ENCODE measurements at places on chromosomes 13 and 19.

DNA sequence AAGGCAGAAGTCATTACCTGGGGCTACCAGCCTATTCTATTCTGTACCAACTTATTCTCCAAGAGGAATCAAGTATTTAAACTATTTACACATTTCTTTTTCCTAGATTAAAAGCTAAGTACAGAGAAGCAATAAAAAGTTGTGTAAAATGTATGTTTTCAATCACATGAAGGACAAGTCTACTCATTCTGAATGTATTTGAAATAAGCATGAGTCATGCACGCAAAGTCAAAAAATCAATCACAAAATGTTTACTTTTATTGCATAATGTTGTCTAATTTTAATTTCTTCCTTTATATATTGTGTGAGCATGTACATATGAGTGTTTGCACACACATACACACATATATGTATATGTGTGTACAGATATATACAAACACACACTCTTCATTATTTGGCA, 136.7 kb downstream of the DACH1 start:
- no peak for DNase-seq

DNA sequence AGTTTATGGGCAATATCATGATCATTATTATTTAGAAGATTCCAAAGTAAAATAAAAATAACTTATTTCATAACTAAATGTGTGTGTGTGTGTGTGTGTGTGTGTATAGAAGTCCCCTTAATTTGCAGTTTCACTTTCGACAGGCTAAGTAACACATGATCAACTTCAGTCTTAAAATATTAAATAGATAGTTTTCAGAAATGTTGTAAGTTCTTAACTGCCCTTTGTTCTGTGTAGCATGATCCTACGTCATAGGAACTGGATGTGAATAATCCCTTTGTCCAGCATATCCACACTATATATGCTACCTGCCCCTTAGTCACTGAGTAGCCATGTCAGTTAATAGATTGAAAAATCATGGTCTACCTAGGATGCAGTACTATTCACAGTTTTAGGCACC, 1863.5 kb upstream of the PCDH20 start:
- DNase-seq: no peak

GRCh38 chr13:77138813-77139212, 111.9 kb upstream of the FBXL3 start:
- DNase-seq: no peak

DNA sequence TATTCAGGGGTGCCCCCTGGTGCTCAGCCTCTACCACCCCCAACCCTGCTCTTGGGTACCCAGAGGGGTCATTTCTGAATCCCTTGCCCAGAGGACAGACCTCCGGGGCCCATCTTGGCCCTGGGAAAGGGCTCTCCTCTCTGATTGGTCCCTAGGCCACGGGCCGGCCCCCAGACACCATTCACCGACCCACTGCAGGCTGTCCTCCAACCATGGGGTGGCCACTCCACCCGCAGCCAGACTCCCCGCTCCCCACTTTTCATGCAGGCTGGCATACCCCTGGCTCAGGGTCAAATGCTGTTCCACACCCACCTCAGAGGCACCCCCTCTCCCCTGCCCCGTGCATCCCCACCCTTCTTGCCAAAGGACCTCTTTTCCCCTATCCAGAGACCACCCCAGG, 14.8 kb downstream of the SMIM24 start:
- DNase-seq: no peak

GRCh38 chr13:80040196-80040980, 300.5 kb downstream of the SPRY2 start:
- no peak for DNase-seq

DNA sequence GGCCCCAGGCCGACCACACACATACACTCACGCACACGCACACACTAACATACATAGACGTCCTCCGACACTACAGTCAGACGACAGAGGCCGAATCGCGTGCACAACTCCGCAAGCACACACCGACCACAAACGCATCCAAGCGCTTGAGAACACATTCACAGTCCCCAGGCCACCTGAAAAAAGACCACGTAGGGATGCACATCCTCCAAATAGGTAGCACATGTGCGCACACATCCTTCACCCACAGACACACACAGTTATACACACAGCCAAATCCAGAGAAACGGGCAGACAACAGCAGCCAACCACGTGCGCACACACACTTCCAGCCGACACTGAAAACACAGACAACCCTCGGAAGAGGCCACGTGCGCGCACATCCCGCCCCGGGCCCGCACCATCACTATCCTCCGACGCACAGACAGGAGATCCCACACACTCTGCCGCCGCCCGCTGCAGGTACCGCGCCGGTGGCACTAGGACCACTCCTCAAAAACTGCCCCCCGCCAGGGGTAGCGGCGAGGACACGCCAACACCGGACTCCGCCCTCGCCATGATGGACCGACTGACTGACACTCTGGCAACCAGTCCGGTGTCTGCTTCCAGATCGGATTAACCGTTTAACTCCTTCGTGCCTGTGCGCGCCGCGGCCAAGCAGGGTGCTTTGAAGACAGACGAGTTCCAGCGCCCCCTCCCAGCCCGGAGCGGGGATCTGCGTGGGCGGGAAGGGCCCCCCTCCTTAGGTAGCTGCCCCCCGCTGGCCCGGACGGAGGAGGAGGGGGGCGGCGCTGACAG, 493 bp upstream of the PDE4A start:
- DNase-seq: peak; percentile 92

- DNase-seq: no peak
Measured at GRCh38 chr13:28282451-28282850, 144.1 kb downstream of the PAN3 start.

GRCh38 chr13:99040536-99041131, 62.8 kb upstream of the DOCK9 start:
- DNase-seq: no peak

DNA sequence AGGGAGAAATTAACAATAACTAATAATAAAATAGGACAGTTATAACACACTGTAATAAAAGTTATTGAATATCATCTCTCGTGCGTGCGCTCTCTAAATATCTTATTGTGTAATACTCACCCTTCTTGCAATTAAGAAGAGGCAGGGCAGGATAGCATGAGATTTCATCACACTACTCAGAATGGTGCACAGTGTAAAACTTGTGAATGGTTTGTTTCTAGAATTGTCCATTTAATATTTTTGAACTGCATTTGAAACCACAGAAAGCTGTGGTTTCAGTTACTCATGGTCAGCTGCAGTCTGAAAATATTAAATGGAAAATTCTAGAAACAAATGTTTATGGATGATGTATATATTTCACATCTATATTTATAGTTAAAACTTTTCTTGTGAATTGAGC, 161.1 kb downstream of the DCT start:
- DNase-seq: no peak

DNA sequence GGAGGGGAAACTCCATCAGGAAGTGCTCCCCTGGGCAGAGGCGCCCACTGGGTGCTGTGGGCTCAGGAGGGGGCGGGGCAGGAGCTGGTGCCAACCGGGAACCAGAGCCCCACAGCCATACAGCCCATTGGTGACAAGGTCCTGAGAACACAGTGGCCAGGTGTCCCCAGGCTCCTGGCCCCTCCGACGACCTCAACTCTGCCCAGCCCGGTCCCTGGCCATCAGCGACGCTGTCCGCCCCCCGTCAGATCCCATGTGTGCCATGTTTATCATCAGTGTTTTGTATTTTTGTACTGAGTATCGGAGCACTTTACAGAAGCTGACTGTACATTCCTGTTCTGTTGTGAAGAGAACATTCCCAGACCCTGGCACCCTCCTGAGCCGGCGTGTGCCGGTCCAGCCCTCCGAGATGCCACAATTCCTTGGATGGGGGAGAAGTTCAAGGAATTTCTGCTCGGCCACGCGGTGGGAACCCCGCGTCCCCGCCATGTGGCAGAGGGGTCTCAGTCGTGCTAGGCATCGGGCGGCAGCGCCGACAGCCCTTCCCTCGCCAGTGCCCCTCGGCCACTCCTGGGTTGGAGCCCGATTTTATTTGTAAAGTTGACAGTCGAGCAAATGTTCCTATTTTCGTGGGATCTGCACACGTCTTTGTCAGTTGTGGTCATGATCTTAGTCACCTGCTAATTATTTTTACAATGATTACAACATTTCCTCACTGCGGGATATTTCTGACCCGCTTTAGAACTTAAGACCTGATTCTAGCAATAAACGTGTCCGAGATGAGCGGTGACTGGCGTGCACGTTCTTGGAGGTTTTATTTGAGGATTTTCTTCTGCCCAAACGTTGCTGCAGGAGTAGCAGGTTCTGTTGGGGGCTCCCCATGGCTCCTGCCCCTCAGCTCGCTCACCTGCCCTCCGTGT, 16.9 kb downstream of the PEX11G start:
- DNase-seq: no peak

GRCh38 chr13:69306766-69307165, 800.9 kb upstream of the ATXN8OS start:
- no peak for DNase-seq

GRCh38 chr19:11534948-11535347, 3.7 kb upstream of the CNN1 start:
- no peak for DNase-seq

DNA sequence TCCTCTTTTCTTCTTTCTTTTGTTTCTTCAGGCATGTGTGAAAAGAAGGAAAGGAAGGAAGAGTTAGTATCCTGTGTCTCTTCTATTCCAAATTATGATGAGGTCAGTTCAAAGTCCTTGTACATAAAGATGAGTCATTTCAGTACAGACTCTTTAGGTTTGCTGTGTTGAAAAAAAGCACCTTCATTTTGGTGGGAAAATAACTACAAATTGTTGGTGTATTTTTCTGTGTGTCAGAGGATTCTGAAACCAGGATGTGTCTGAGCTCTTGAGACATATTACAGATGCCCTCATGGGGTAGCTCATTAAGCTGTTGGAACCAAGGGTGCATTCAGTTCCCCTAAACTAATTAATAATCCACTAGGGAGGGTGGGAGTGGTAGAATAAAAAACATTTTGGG, 5.8 kb upstream of the HSPH1 start:
- no peak for DNase-seq

GRCh38 chr19:55086730-55087541, 11.3 kb downstream of the EPS8L1 start:
- peak; percentile 83 for DNase-seq

DNA sequence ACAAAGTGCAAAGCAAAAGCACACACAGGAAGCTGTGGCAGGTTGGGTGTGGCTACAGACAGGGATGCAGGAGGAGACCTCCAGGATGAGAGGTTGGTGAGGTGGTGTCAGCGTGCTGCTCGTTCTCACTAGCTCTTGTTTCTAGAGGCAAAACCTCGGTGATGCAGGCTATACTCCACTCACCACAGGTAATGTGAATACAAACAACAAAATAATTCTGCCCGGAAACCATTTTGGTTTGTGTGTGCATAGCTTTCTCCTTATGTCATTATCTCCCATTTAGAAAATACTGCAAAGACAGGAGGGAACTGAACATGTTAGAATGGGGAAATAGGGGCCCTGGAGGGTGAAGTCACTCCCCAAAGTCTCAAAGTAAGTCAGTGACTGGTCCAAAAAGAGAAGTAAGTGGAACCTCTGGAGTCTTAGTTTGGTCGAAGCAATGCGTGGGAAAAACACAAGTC, 9.4 kb downstream of the LCP1 start:
- no peak for DNase-seq

DNA sequence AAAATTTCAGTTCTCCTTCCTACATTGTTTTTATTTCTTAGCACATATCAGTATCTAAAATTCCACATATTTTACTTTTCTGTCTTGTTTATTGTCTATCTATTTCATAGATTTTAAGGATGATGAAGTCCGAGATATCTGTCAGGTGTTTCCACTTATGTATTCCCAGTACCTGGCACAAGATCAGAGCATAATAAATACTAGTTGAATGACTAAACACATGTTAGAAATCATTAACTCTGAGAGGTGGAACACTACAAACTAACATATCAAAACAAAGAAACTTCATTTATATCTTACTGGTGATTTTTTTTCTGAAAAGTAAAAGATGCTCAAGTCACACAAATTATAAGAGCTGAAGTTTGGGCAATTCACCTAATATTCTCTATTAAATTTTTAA, 1208.3 kb downstream of the PCDH9 start:
- DNase-seq: no peak

- DNase-seq: no peak
Measured at GRCh38 chr13:60398379-60398891, 1.4 kb downstream of the TDRD3 start.

DNA sequence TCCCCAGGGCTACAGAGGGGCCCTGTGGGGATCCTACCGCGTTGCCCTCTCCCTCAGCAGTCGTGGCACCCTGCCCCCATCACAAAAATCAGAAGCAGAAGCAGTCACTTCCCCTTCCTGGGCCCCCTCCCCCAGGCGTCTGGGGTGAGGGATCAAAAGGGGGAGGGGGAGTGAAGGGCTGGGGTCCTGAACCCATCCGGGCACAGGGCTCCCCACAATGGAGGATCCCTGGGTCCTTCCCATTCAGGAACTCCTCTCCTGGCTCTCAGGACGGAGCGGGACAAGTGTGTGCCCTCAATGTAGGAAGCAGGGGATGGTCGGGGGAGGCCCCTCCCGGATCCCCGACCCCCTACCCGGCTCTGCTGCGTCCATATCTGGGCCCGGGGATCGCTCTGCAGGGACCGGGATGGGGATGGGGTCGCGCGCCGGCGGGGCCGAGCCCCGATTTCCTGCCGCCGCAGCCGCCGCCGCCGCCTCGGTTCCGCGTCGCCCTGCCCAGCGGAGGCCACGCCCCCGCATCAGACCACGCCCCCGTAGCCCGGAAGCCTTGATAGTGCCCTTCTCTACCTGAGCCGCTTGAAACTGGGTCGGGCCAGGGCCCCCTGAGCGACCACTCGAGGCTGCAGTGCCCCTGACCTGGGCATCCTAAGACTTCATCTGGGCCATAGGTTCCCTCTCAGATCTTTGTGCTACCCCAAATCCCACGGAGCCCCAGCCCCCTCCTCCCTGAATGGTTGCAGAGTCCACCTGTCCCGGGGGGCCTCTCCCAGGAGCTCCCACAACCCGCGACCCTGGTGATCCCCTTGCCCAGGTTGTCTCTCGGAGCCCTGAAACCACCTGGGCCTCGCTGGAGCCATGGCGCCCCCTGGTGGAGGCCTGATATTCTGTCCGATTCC, at the start of gene GMIP:
Gene GMIP (minus strand): TSS at position 500 of the 896 bp plus-strand sequence. CDS start 128 bp downstream, at position 372.
- DNase-seq: peak; percentile 66

DNA sequence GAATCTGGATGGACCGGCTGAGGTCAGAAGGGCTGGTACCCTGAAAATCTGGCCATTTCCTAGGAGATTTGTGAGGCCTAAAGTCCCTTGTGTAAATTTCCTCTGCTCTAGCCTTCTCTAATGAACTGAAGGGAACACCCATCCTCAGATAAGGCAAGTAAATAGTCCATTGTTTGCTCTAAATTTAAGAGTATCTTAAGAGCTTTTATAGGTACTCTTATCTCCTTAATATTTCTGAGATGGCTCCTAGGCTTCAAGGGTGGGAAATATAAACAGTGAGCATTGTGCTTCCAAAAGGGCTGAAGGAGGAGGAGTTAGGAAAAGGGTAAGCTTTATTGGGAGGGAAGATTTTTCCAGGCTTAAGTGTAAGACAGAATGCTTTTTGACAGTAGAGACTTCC, 148.7 kb upstream of the EDNRB start:
- DNase-seq: no peak
